ENCODE measurements at places on chromosomes 16 and 17.

- DNase-seq, result no peak
Measured at GRCh38 chr17:45789874-45790273, 5.8 kb downstream of the CRHR1 start.

DNA sequence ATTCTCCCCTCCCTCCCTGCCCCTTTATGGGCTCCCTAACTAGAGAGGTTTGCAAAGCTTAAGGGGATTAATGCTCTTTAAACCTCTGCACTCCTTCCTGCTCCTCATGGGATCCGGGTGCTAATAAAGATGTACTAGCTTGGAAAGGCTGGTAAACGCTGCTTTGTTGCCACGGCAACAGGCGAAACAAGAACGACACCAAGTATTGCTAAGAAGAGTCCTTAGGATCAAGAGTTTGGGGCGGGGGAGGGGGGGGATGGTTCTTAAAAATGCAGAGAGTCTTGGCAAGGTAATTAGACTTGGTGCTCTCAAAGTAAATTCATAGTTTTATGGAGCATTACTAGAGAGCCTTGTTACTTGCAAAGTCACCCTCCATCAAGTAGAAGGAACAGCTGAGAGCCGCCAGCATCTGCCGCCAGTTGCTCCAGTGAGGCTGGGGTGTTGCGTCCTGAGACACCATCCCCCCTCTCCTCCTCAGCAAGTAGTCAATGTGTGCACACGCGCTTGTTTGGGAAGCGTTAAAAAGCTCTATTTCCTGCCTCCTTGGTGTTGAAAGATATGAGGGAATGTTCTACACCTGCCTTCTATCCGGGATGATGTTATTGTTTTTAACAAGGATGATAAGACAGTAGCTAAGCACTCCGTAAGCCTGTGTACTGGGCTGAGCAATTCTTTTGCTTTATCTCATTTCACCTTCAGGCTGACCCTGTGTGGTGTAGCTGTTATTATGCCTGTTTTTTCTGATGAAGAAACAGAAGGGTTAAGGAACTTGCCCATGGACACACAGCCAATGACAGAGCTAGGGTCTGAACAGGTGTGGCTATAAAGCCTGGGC lies 190.9 kb downstream of the CCDC182 start:
- DNase-seq, result no peak

DNA sequence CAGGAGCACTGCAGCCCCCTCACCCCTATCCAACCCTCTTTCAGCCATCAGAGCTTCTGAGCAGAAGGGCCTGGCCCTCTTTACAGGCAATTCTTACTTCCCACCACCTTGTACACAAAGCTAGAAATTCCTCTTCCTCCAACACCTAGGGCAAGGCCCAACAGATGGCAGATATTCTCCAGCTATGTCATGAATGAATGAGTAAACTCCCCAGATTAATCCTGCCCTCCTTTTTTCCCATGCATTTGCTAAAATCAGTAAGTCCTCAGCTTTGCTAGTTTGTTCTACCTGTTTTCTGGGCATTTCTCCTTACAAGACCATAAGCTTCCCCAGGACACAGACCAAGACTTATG lies 20.4 kb upstream of the MRPS23 start:
- no peak for DNase-seq

DNA sequence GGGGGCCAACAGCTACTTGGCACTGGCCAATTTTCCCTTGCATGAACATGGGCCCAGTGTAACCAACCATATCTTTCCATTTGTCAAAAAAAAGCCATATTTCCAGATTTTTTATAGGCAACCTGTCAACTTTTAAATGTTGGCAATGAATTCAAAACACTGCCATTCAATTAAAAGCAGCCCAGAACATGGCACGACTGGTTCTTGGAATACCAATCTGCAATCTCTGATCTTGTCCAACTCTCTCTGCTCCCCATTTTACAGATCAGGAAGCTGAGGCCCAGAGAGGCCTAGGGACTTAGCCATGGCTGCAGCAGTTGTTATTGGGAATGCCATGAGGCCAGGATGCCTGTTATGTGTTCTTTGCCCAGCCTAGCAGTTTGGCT lies 8.9 kb upstream of the MEOX1 start:
- DNase-seq, result no peak

GRCh38 chr16:56222474-56222997 lies 31.2 kb downstream of the GNAO1 start:
- no peak for DNase-seq

DNA sequence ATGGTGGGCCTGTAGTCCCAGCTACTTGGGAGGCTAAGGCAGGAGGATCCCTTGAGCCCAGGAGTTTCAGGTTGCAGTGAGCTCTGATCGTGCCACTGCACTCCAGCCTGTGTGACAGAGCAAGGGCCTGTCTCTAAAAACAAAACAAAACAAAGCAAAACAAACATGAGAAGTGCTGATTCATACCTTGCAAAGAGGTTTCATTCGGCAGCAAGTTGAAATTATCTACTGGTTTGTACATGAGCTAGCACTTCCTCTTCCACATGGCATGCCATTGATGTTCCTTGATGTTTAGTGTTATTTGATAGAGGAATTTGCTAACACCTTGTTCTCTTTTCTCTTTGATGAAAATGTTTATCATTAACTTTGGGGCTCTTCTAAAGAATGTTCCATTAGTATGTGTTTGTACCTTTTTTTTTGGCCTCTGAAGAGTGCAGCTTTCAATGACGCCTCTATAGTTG lies 50.6 kb downstream of the SPECC1 start:
- no peak for DNase-seq

DNA sequence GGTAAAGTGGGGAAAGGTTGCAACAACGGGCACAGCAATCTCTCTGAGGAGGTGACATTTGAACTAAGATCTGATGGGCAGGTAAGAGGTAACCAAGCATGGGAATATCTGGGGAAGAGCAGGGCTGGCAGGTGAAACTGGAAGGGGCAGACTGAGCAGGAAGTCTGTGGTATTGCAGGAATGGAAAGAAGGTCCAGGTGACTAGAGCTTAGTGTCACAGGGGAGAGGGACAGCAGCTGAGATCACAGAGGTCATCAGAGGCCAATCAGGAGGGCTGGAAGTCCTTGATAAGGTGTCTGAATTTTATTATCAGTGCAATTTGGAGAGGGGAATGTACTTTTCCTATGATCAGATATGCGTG lies 73.3 kb upstream of the DHX40 start:
- DNase-seq, result no peak
